ENCODE measurements at places on chromosomes 13 and 19.

- no peak for DNase-seq
Observed at GRCh38 chr19:1516395-1516753, 3.6 kb upstream of the ADAMTSL5 start.

GRCh38 chr19:48370955-48371354 is 6.8 kb downstream of the SYNGR4 start:
- no peak for DNase-seq

- peak; percentile 76 for DNase-seq
Observed at GRCh38 chr19:15463861-15464371, 428 bp downstream of the RASAL3 start.

DNA sequence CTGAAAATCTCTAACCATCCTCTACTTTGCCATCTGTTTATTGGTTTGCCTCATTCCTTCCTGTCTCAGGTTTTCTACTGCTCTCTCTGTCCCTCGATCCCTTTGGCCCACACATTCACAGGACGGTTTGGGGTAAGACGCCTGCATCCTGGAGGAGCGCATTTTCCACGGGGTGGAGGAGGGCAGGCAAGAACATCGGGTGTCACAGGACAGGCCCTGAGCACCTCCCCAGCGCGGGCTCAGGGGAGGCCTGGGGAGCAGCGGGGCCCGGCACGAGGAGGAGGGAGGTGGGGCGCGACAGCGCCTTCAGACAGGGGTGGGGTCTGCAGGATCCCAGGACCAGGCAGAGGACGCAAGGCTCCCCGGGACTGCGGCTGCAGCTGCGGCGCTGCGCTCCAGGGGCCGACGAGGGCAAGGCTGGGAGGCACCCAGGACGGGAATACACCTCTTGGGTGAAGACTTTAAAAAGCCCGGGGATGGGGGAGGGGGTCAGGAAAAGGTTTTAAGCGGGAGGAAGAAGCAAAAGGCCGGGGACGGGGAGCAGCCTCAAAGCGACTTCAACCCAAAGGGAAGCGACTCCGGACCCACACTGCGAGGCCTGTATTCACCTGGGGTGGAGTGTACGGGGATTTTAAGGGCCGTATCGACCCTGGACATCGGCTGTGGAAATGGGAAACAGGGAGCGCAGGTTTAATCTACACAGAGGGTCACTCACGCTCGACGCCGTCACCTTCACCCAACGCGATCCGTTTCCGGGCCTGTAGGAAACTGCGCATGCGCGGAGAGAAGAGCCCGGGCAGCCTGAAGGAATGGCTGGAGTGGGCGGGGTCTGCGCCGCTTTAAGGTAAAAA is at the start of gene ZNF415:
Gene ZNF415, minus strand, starts transcription at position 770 of the 851 bp plus-strand sequence. CDS start 10,234 bp downstream, outside the sequence.
- DNase-seq: peak; percentile 8

- peak; percentile 29 for DNase-seq
Observed at GRCh38 chr19:38224014-38224862, at the start of gene DPF1. TSS of gene DPF1 (minus strand) at chr19:38224222. CDS start at chr19:38224142, 80 bp downstream.

- DNase-seq: peak; percentile 37
Observed at GRCh38 chr13:23899555-23899954, 2.3 kb upstream of the C1QTNF9B start.

- no peak for DNase-seq
Observed at GRCh38 chr19:47028195-47028601, 8.6 kb downstream of the NPAS1 start.

GRCh38 chr19:35307931-35308330 is 16.0 kb downstream of the MAG start:
- DNase-seq: no peak

- no peak for DNase-seq
Observed at GRCh38 chr19:51514866-51515481, 13.4 kb upstream of the SIGLEC12 start.

- no peak for DNase-seq
Observed at GRCh38 chr13:61204025-61204424, 211.6 kb downstream of the PCDH20 start.

GRCh38 chr19:50833117-50833801 is at the start of gene KLK15:
TSS of gene KLK15 (minus strand) at chr19:50833574. CDS start at chr19:50831492, 2,082 bp downstream.
- DNase-seq: no peak

- peak; percentile 41 for DNase-seq
Observed at GRCh38 chr13:112688560-112689302, 1.1 kb upstream of the ATP11A start.

GRCh38 chr19:15038294-15038693 is 11.0 kb upstream of the CASP14 start:
- DNase-seq: no peak

GRCh38 chr19:14375582-14376291 is 5.5 kb upstream of the ADGRE5 start:
- no peak for DNase-seq

- DNase-seq: no peak
Observed at GRCh38 chr13:76131551-76131950, 495.4 kb downstream of the LMO7 start.

DNA sequence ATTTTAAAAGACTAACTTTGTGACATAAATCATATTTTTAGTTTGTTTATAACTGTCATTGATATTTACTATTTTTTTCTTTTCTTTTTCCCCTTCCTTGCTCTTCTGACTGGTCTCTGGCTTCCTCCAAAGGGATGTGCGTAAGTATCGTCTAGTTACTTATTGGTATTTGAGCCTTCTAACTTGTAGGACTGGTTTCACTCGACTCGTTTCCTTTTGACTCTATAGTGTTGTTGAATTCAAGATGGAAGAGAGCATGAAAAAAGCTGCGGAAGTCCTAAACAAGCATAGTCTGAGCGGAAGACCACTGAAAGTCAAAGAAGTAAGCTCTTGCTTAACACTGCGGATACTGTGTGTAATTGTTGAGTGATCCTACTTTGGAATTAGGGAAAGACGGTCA is 18.6 kb downstream of the HNRNPM start:
- DNase-seq: no peak

DNA sequence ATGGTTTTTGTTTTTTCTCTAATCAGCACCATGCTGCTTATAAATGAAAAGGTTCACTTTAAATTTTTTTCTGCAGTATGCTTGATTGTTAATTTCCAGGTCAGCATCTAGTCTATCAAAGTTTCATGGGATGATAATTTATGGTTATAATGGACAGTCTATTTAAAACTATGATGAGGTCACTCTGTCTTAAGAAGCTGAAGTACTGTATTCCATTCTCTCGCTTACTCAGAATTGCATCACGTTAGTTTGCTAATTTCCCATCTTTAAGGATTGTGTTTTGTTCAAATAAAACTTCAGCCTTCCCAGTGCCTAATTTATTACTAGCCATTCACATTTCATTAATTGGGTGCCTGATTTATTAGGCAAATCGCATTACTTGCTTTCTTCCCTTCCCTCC is 94.3 kb downstream of the GPC6 start:
- DNase-seq: no peak

DNA sequence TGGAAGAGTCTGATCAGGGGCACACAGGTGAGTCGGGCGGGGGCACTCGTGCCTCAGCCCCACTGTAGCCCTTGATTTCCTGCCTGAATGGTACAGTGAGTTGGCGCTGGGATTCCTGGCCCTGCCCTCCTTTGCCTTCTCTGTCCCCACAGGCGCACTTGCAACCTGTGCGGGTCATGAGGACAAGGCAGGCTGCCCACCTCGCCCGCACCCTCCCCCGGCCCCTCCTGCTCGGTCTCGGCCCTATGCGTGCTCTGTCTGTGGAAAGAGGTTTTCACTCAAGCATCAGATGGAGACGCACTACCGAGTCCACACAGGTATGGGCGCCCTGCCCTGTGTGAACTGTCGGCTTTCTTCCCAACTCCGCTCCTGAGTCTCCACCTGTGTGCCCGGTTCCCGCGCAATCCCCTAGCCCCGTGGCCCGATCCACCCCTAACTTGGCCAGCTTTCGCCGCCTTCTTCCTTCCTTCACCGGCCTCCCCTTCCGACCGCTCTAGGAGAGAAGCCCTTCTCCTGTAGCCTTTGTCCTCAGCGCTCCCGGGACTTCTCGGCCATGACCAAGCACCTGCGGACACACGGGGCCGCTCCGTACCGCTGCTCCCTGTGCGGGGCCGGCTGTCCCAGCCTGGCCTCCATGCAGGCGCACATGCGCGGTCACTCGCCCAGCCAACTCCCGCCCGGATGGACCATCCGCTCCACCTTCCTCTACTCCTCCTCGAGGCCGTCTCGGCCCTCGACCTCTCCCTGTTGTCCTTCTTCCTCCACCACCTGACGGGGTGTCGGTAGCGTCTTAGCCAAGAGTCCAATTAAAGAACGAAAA is 1.6 kb upstream of the KMT2B start:
- DNase-seq: no peak

GRCh38 chr13:88925954-88926353 is 1254.8 kb downstream of the SLITRK5 start:
- DNase-seq: no peak

DNA sequence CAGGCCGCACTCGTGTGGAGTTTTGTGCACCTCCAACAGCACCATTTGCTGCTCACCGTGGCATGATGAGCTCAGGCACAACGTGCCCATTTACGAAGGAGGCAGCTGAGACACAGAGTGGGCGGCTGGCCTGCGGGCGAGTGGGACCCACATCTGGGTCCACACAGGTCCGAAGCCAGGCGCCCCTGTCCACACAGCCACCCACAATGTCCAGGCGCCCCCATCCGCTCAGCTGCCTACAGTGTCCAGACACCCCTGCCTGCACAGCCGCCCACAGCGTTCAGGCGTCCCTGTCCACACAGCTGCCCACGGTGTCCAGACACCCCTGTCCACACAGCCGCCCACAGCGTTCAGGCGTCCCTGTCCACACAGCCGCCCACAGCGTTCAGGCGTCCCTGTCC is 42.5 kb upstream of the F7 start:
- DNase-seq: no peak

GRCh38 chr19:52307275-52307674 is 10.3 kb downstream of the ZNF480 start:
- no peak for DNase-seq

GRCh38 chr13:103895835-103896531 is 829.8 kb upstream of the SLC10A2 start:
- no peak for DNase-seq

DNA sequence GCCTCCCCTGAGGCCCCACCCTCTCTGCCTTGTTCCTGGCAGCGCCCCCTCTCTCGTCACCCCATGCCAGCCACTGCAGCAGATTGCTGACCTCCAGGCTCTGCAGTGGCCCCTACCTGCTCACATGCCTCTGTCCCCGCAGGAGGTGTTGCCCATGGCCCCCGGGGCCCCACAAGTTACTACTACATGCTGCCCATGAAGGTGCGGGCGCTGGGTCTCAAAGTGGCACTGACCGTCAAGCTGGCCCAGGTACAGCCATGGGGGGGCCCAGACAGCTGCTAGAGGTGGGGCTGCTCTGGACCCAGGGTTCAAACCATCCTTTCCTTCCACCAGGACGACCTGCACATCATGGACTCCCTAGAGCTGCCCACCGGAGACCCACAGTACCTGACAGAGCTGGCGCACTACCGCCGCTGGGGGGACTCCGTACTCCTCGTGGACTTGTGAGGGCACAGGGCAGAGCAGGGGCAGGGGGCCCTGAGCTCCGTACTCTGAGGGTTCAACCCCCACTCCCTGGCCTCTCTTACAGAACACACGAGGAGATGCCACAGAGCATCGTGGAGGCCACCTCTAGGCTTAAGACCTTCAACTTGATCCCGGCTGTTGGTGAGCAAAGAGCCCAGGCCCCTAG is 6.2 kb downstream of the MRPL4 start:
- DNase-seq: no peak

DNA sequence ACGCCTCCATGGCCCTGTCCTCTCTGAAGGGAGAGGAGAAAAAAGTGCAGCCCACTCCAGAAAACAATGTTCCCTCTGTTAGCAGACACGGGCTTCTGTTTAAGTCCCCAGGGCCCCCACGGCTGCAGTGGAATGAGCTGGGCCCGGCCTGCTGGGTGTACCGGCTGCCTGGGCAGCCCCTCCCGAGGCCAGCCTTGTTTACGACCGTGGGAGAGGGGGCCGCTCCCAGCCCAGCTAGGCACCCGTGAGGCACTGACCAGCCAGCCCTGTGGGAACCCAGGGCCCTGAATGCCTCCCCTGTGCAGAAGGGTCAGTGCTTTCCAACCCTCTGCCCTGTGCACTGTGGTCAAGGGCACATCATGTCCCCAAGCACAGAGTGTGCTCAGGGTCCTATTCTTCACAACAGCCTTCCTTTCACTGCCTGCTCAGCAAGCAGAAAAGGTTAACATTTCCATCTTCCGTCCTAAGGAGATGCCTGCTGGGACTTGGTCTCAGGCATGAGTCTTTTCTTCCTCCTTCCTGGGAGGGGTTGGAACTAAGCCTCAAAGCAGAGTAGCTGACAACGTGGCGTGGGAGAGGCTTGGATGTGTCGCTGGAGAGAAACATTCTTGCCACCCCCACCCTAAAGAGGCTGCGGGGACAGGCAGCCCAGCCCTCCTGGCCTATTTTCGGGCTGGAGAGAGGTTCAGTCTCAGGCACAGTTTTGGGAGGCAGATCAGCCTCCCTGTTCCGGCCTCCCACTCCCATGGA is 90.1 kb downstream of the RGCC start:
- no peak for DNase-seq
